ENCODE measurements at places on chromosomes 7 and 10.
A peak's percentile ranks its signal among the peaks of the same experiment; 100 is the strongest.

- no peak for DNase-seq
Observed at GRCh38 chr10:127102176-127102575, 94.2 kb downstream of the INSYN2A start.

DNA sequence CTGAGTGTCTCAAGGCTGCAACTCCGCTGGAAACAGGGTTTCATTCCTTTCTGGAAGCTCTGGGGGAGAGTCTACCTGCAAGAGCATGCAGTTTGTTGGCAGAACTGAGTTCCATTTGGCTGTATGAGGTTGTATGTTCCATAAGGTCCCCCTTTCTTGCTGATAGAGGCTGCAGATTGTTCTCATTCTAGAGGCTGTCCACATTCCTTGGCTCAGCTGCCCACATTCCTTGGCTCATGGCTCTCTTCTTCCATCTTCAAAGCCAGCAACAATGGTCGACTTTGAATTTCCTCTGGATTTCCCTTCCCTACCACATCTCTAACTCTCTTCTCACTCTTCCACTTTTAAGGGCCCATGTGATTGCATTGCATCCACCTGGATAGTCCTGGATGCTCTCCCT is 147.3 kb upstream of the CDCA7L start:
- DNase-seq, result no peak

- DNase-seq, result no peak
Observed at GRCh38 chr7:102985176-102985783, 72.5 kb downstream of the LRRC17 start.

GRCh38 chr10:98264378-98265065 is 3.5 kb downstream of the LOXL4 start:
- DNase-seq, result no peak

- no peak for DNase-seq
Observed at GRCh38 chr10:60410970-60411369, 21.3 kb upstream of the ANK3 start.

DNA sequence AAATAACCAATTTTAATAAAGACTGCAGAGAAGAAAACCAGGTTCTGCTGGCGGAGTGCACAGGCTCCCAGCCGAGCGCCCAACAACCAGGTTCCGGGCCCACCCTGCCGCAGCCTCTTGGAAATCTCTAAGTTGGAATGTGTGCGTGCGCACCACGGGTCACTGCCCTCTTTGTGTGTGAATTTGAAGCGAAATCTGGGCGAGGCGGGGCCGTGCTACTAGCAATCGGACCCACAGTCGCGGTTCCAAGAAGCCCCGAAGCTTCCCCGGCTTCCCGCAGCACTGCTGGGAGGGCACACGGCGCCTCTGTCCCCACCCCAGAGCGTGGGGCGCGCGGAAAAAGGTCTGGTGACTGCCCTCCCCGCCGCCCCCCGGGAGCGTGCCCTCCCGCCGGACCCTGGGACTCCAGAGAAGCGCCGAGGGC is 666 bp upstream of the MAP3K8 start:
- DNase-seq, result no peak

GRCh38 chr7:140082770-140083169 is 20.0 kb upstream of the PARP12 start:
- no peak for DNase-seq

GRCh38 chr7:101746314-101746713 is 71.1 kb upstream of the CUX1 start:
- no peak for DNase-seq

DNA sequence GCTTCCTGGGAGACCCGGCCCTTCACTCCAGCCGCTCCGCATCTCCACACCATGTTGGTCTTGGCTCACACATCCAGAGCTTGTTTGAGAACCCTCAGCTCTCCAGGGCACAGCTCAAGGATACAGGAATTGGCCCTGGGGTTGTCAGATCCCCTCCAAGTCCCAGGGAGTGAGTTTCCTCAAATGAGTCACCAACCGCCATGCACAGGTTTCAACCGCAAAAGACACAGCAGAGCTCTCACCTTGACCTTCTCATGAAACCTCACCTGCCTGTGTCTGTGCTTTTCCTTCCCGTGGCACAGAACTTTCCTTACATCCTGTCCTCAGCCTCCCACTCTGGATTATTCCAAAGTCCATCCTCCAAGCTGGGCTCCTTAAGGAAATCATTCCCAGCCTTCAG is 20.6 kb downstream of the AZGP1 start:
- DNase-seq, result no peak

DNA sequence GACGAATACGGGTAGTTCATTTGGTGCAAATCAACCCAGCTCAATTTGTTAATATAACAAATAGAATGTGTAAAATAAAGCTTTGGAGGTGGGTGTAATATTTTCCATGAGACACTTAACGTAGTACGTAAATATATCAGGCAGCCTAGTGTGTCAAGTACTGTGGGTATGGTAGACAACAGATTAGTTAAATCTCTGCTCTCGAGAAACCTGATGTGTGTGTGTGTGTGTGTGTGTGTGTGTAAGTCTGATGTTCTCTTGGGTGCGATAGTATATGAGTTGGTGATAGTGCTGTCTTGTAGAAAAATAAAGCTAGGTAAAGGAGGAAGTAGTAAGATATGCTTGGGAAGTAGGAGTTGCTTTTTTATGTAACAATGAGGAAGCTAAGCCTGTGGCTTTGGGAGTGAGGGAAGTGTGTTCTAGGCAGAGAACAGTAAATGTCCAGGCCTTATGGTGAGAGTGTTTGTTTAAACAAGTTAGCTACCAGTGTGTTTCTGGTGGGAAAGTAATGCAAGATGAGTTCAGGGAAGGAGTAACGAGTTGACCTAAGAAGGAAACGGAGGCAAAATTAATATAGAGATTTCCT is 26.1 kb downstream of the WAC start:
- no peak for DNase-seq

- no peak for DNase-seq
Observed at GRCh38 chr7:149427096-149427680, 33.7 kb downstream of the ZNF777 start.

- DNase-seq, result no peak
Observed at GRCh38 chr10:61633665-61634064, 29.1 kb upstream of the CABCOCO1 start.

GRCh38 chr10:26386781-26387180 is 51.4 kb upstream of the APBB1IP start:
- DNase-seq, result no peak

DNA sequence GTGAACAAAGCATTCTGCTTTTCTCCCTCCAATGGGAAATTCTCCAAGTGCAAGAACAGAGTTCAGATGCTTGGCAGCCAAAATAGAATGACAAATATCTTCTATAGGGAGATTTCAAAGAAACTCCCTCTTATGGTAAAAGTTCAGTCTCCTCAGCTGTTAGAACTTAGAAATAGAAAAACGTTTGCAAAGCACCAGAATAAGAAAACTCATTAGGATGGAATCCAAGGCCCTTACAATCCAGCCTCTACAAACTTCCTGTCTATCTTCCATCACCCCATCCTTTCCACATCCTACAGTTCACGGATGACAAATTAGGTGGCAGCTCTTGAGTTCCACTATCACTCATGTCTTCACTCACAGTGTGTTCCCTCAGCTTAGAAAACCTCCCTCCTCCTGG is 25.7 kb downstream of the FAM13C start:
- DNase-seq, result no peak

DNA sequence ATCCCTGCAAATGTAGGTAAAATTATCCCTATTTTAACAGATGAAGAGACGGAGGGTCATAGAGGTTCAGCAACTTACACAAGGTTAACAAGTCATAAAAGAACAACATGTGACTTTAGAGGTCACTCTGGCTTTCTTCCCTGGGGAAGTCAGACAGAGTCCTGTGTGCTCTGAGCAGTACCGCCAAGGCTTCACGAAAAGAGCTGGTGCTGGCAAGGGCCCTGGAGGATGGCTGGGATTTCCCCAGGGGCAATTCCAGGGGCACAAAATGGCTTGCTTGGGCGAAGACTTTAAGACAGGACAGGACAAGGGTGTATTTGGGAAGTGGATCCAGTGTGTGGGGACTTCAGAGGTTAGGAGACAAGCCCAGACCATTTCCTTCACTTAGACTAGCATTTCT is 144.1 kb downstream of the PIP4K2A start:
- no peak for DNase-seq

GRCh38 chr7:127794136-127794535 is 142.1 kb downstream of the SND1 start:
- DNase-seq, result no peak

- DNase-seq, result no peak
Observed at GRCh38 chr10:13794992-13795612, 208.3 kb downstream of the PRPF18 start.

GRCh38 chr7:152574892-152575548 is 100.9 kb downstream of the XRCC2 start:
- no peak for DNase-seq

DNA sequence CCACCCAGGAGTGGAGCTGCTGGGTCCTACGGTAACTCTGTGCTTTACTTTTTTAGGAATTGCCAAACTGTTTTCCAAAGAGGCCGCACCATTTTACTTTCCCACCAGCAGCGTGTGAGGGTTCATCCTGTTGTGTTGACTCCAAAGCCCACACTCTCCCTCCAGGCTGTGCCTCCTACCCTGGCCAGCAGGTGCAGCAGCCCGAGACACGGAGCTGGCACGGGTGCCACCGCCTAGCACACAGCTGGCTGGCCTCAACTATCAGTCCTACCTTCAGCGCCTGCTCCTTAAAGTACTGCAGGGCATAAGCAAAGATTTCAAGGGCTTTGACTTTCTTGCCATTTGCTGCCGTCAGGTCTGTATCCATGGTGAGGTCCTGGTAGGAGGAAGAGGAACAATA is 44.0 kb downstream of the HSPA12A start:
- no peak for DNase-seq

GRCh38 chr10:117162093-117163060 is 24.3 kb upstream of the VAX1 start:
- DNase-seq, result no peak

- no peak for DNase-seq
Observed at GRCh38 chr7:126001349-126001748, 1071.7 kb upstream of the POT1 start.

DNA sequence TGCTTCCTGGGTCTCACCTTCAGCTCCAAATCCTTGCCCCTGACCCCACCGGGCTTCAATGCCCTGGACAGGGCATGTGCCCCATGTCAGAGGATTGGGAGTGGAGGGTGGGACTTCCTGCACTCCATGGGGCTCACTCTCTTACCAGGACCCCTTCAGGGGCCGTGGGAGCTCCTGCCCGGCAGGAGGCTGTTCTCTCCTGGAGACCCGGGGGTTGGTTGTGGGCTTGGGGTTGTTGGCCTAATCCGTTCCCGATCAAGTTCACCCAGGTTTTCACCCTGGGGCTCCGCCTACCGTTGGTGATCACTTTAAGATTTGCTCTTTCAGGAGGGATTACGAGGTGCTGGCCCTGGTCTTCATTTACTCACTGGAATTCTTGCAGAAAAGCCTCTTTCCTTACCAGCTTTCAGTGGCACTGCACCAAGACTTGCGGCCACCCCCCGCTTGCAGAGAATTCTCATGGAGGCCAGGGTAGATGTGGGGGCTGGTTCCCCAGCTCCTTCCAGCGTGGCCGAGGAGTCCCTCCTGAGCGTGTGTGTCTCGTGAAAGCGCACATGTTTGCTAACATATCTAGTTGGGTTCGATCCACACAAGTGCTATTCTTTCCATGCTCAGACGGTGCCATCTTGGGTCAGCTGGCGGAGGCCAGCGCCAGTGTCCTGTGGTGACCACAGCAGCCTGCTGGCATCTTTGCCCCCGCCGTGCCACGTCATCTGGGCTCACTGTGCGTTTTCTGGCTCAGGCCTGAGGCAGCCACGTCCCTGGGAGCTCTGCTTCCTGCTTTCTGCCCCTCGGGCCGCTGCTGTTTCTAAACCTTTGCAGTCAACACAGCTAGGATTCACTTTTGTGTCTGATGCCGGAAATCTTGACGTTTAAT is 15.6 kb downstream of the PWWP2B start:
- DNase-seq, result no peak

- no peak for DNase-seq
Observed at GRCh38 chr7:21850531-21851285, 95.0 kb downstream of the CDCA7L start.

DNA sequence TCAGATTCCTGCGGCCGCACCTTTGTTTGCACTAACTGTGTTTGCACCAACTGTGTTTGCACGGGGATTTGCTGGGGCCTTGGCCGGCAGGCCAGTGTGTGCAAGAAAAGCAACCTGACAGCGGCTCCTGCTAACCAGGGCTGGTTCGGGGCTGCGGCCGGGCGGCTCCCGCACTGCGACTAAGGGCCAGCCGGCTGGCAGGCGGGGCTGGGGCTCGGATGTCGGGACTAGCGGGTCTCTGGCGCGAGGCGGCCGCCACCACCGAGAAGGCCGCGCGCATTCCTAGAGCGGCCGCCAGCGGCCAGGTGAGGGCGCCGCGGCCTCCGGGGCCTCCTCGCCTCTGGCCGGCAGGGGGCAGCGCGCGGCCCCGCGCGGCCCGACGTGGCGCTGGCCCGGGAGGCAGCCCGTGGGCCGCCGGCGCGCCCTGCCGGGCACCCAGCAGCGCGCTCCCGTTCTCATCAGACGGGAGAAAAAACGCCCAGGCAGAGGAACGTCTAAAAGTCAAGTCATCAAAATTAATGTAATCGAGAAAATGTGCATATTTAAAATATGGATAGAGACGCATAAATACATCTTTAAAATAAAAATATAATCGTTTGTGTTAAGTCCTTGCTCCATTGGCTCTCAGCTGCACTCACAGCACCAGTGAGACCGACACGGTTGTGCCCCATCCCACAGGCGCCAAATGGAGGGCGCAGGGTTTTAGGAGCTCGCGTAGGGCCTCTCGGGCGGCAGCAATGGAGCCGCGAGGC is 38.5 kb downstream of the ZNF777 start:
- peak; percentile 48 for DNase-seq

DNA sequence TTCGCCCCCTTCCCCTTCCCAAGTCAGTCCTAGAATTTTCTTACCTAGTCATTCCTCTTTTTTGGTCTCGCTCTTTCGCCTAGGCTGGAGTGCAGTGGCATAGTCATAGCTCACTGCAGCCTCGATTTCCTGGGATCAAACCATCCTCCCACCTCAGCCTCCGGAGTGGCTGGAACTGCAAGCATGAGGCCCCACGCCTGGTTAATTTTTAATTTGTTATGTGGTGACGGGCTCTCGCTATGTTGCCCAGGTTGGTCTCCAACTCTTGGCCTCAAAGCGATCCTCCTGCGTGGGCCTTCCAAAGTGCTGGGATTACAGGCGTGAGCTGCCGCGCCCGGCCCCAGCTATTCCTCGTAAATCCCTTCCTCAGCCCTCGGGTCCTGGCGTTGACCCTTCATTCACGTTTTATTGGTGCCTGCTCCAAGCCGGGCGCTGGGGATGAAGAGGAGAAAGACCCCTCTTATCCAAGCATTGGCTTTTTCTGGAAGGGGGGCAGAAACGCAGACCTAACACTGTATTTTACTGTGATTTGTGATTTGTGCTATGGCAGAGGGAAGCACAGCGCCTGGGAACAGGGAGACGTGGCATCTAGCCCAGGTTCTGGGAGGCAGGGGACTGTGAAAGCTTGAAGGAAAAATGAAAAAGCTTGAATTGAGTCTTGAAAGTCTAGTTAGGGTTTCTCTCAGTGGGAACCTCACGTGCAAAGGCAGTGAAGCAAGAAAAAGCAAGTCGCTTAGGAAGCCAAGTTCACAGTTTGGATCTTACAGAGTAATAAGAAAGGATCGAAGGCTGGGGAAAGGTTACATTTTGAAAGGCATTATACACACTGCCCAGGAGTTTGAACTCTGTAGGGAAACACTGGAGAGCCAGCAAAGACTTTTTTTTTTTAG is 516 bp downstream of the ZNHIT1 start:
- no peak for DNase-seq
